Mesenteric fat pad (tissue), 1 donor: ENCODE measurements at places on chromosomes 5 and 9. TPM values are rescaled to one million over a fixed set of nuclear protein-coding genes. Genes with fewer than 3 reads are reported as not detected.
A peak's percentile ranks its signal among the peaks of the same experiment; 100 is the strongest.

DNA sequence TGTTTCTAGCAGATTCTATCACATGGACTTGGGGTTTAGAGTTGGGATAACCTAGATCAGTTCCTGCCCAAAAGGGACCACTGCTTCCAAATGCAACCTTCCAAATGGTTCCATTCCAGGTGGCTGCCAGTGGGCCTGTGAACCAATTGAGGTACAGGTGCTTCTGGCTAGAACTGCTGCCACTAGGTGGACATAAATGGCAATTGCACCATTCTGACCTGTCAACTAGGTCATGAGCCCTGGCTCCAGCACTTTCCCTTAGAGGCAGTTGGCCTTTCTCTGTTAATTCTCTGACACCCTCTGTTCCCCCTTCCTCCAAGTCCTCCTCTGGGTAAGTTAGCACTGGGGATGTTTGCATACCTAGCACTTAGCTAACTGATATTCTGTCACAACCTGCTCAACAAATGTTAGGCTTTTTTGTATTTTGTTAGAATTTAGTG is 16.6 kb upstream of the HEMGN start:
- DNase-seq = no peak

- no peak for DNase-seq
Observed at GRCh38 chr9:95791286-95791685, 84.2 kb upstream of the ERCC6L2 start.

DNA sequence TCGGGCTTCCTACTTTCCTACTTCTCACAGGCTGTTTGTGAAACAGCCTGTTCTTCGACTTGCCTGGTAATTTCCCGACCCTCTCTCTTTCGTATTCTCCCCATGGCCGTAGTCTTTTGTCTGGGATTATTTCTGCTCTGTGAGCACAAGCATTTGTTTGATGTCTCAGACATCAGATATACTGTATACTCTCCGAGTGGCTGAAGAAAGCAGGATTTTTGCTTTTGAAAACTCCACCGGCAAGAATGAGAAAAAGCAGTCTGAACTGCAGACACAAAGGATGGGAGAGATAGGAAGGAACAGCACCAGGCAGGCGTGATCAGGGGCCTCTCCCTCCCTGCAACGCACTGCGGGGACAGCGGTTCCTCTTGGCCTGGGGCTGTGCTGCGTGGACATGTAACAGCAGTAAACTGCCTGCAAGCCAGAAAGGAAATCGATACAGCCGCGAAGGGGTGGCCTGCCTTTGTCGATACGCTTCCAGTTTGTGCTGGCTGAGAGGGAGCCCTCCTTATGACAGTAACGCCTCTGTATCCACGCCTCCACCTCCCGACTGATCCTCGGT is 313.9 kb upstream of the TLE4 start:
- no peak for DNase-seq

GRCh38 chr5:60887096-60887495 is 43.0 kb upstream of the ELOVL7 start:
- no peak for DNase-seq

GRCh38 chr9:37696528-37696927 is 45.8 kb downstream of the FRMPD1 start:
- no peak for DNase-seq

DNA sequence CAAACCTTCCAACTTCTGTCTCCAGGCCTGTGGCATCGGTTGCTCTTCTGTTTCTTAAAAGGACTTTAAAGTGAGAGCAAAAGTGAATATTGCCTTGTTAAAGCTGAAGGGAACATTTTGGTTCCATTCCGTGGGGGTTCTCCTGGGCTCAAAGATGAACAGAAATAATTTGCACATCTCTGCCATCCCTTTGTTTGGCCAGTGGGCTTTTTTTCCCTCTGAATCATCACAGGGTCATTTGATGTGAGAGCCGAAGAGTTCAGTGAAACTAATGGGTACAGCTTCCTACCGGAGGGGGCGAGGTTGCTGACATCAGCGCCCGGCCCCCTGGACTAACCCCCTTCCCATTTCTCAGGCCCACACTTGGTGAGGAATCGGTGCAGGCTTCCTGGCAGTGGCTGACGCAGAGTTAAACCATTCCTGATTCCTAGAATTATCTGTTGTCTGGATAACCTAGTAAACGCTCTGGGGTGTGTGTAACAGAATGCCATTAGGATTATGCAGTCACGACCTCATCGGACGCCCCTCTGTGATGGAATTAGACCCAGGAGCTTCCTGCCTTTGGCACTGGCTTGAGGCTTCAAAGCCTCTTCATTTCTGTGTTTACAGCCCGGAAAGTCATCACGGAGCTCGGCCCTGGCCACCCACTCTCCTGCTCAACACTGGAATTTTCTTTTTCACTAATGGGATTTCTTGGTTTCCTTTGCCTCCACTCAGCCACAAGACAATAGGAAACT is 61.6 kb upstream of the RPL26L1 start:
- DNase-seq = no peak

DNA sequence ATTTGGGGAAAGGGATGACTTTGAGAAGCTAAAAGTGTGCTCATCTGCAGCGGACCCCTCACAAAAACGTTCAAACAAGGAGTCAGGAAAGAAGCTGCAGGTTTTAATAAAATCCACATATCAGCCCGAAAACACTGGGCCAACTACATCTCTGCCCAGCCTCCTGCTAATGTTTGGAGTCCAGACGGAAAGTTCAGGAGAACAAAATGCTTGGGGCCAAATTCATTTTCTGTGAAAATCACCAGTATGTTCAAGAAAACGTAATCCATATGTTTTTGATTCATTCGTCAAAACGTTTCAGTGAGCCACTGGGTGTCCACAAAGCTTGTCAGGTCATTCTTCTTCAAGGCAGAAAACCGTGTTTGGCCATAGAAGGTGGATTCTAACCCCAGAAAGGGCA is 87.5 kb upstream of the GAS1 start:
- no peak for DNase-seq

GRCh38 chr9:136019681-136020060 is 58.5 kb upstream of the UBAC1 start:
- DNase-seq = peak; percentile 84

DNA sequence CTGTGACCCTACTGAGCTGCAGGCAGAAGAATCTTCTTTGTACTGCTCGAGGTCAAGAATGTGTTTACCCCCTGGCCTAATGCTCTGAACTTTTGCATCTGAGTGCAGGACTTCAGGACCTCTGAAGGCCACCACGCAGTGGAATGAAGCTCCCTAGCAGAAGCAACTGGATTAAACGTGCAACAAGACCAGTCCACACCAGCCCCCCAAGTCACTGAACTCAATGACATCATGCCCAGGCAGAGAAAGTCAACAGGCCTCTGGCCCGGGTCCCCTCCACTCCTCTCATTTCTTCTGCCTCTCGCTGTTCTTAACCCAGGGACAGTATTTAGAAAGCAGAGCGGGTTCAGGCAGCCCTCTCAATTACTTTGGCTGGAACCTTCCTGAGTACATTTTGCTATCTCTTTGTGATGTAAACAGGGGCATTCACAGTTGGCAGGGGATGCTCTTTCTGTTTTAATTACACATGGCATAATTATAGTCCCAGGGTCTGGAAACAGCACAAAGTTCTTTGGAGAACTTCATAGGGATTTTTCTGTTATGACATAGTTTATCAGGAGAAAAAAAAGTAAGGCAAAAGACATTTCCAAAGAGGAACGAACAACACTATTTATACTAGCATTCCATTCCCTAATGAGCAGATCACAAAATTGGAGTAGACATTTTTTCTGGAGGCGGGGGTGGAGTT is 108.2 kb upstream of the SPATA31D4 start:
- no peak for DNase-seq

GRCh38 chr5:150500328-150500841 is 7.5 kb upstream of the NDST1 start:
- no peak for DNase-seq

DNA sequence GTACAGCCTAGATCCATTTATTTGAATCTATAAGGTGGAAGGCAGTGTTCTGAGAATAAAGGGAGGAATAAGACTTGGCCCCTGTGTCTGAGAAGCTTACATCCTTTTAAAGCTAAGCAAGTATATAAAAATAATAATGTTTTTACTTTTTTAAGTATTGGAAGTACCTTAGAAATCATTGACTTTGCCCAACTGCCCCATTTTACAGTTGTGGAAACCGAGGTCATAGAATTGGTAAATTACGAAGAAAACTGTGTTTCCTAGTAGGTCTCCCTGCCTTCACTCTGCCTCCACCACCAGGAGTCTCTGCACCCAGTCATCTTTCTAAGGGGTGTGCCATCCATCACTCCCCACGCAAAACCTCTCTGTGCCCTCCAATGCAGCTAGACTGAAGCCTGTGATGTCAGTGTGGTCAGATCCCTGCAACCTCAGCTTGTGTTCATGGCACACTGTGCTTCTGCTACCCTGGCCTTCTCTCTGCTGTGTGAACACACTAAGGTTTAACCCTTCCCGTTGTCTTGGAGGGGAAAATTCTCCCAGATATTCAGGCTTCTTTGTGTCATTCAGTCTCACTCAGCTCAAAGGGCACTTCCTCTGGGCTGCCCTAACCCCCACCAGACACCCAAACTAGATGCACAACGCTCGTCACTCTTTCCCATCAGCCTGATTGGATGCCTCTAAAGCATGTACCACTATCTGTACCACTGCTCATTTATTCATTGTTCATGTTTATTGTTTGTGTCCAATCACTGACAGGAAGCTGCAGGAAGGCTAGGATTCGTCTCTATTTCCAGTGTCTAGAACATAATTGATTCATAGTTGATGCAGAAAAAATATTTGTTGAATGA is 18.2 kb downstream of the ADRB2 start:
- no peak for DNase-seq

DNA sequence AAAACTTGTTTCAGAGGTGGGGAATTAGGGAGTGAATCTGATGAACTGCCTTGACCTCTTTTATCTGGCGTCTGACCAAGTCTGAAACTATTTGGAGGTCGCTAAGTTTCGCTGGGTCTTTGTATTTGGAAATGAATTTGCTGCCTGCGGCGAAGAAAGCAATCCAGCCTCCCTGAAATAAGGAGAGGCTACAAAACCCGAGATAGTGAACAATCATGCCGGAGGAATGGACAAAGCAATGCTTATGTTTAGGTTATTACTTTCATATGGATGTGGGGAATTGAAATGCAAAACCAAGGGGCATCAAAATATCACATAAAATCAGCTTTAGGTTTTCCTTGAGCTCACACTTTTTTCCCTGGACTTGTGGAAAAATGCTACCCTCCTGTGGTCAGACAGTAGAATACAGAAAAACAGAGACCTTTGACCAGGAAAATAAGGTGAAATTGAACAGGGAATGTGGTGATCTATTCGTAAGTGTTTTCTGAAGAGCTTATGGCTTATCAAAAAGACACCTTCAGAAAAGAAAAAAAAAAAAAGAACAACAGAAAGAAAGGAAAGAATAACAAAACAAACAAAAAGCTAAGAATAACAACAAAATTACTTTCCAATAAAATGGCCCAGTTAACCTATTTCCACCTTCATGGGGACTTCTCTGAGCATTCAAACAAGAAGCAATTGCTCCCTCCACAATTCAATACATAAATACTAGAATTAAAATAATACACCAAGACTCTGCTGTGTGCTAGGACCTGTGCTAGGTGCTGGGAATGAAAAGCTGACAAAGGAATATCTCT is 68.6 kb upstream of the DPYSL3 start:
- DNase-seq = no peak

- DNase-seq = no peak
Observed at GRCh38 chr5:1205255-1206180, 4.1 kb downstream of the SLC6A19 start.

DNA sequence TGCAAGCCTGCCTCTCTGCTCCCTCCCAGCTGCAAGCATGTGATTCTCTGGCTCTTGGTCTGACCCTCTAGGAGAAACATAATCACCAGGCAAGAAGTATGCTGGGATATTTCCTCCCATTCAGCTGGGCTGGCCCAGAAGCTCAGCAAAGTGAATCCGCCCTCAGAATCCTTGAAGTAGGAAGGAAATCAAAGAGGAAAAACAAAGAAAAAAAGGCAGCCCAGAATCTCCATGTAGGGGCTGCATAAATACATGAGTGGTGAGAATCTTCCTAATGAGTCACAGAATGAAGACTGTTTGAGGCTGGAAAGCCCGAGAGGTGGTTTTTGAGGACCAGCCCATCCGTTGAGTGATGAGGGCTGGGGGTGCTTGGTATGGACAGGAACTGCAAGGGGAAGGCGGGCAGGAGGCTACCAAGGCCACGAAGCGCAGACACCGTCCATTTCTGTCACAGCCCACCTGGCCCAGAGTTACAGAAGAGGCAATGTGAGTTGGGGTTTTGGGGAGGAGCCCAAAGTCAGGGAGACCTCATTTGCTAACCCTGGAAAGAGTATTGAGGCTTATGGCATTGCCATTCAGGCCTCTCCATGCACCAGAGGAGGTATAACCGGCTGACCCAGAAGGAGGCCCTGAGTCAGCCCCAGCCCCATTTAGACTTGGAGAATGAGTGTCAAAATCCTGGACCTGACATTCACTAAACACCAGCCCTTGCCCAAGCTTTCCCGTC is 33.4 kb upstream of the TGFBR1 start:
- no peak for DNase-seq

- no peak for DNase-seq
Observed at GRCh38 chr9:38334234-38334633, 58.3 kb upstream of the ALDH1B1 start.

GRCh38 chr9:100406962-100407361 is 20.0 kb upstream of the MSANTD3 start:
- DNase-seq = no peak

- no peak for DNase-seq
Observed at GRCh38 chr5:149416987-149417710, 38.1 kb upstream of the IL17B start.

GRCh38 chr9:14670718-14671117 is 22.5 kb downstream of the ZDHHC21 start:
- no peak for DNase-seq

DNA sequence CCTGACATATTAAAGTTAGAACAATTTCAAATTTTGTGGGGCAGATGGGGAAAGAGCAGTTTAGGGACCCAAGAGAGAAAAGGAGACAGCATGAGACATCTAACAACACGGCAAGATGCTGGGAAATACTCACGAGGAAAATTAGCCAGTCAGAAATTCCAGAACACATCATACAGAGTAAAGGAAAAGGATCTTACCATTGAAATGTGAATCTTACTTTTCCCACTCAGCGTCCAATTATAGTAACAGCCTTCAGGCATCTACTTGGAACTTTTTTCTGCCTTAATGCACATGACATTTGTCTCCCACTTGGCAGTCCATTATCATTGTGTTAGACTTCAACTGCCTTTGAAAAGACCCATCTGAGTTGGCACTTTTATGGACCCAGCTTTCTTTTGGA is 189.7 kb upstream of the SLC27A6 start:
- no peak for DNase-seq

DNA sequence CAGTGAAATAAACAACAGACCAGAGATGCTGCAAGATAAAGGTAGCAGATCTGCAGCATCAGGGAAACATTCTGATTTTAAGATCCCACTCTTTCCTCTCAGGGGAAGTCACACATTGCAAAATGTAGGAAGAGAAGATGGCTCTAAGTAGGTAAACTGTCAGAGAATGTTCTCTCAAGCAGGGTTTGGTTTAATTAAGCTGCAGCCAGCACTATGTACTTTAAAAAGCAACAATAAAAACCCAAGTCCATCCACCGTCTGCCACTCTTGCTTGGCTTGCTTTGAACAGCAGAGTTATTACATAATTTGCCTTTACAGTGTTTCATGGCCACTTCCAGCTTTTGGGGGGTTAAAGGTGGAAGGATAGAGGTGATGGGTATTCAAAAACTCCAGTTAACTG is 343.2 kb upstream of the DAP start:
- no peak for DNase-seq

- no peak for DNase-seq
Observed at GRCh38 chr5:73496984-73497457, 1.2 kb upstream of the BTF3 start.

Gene SLC34A1
- total RNA-seq = not detected

Gene ZDHHC11
- total RNA-seq = 11.0 TPM

Gene NRARP
- 16.3 TPM for total RNA-seq

Gene ZNF782
- 4.0 TPM for total RNA-seq

Gene CCNJL
- 0.80 TPM for total RNA-seq

Gene LCNL1
- total RNA-seq = 0.71 TPM

Gene EXD3
- total RNA-seq = 14.9 TPM

Gene LRRC14B
- not detected for total RNA-seq
